ENCODE measurements at places on chromosomes 1 and 21.

GRCh38 chr1:168369655-168370054 lies 89.0 kb downstream of the TBX19 start:
- no peak for DNase-seq

DNA sequence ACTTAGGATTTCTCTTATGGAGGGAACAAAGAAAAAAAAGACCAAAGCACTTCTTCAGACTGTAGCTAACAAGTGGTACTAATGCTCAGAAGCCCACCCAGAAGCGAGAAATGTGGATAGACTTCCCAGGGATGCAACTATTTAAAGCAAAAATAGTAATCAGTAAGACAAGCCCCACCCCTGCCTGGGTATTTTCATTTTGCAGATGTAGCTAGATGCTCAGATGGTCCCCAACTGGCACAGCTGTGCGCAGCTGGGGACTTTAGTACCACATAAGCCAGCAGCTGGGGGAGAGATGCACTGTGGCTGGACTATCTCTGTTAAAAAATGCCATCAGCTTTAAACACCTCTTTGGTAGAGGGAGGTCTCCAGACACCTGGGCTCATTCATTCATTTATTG lies 77.8 kb upstream of the SPAG17 start:
- no peak for DNase-seq

- DNase-seq: no peak
Observed at GRCh38 chr1:53131590-53131938, 10.9 kb downstream of the SLC1A7 start.

DNA sequence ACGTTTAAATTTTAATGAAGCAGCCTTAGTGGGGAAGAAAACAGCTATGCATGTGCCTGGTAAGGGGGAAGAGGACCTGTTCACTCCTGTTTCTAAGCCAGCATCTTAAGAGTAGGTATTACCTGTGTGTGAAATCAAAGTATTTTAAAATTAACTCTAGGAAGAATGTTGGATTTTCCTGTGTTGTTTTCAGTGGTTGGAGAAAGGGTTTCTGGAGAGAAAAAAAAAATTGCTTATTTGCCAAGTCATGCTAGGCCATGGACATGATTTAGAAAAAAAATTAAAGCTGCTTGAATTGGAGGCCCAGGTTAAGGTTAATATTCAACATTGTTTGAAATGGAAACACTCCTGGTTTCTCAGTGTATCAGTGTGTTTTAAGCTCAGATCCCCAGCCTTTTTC lies 42.9 kb upstream of the DNAJC6 start:
- no peak for DNase-seq
